Naive B cell (primary cell): ENCODE measurements at places on chromosomes 5 and 9.

- DNase-seq, result no peak
- no peaks in the 10 kb centered on the region for H3K4me1 ChIP-seq
- no peaks in the 10 kb centered on the region for H3K36me3 ChIP-seq
- no peaks in the 10 kb centered on the region for H3K27me3 ChIP-seq
Measured at GRCh38 chr5:8340739-8341344, 471.9 kb downstream of the MTRR start.

DNA sequence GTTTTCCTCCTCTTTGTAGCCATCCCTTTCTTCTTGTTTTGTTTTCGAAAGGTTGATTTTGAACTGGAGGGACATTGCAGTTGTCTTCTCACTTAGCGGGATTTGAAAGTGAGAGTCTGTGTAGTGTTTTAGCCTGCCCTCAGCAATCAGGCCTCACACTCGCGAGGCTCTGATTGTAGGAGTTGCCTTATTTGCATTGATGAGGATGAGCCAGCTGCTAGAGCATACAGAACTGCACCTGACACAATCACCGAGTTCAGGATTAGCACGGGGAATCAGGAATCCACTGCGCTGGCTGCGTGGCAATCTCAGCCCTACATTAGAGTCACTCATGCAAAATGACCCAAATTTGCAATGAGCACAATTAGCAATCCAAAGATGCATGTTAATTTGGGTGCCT is 122.5 kb upstream of the TMEM161B start:
- no peak overlapping the region for H3K27ac ChIP-seq
- H3K27me3 ChIP-seq, result peaks cover 24% of the 10 kb centered on the region
- DNase-seq, result no peak
- H3K4me1 ChIP-seq, result no peaks in the 10 kb centered on the region
- H3K36me3 ChIP-seq, result no peaks in the 10 kb centered on the region

GRCh38 chr5:146890066-146890465 is 11.5 kb upstream of the PPP2R2B start:
- no peak overlapping the region for H3K4me3 ChIP-seq
- no peak for DNase-seq
- H3K27me3 ChIP-seq, result peaks cover 9% of the 10 kb centered on the region

- no peaks in the 10 kb centered on the region for H3K36me3 ChIP-seq
- DNase-seq, result no peak
- no peaks in the 10 kb centered on the region for H3K4me1 ChIP-seq
- H3K27ac ChIP-seq, result no peak overlapping the region
- no peak overlapping the region for H3K4me3 ChIP-seq
Measured at GRCh38 chr9:13448482-13448881, 169.0 kb upstream of the MPDZ start.

GRCh38 chr5:38806775-38807258 is 39.0 kb upstream of the OSMR start:
- no peaks in the 10 kb centered on the region for H3K36me3 ChIP-seq
- H3K4me1 ChIP-seq, result no peaks in the 10 kb centered on the region
- H3K4me3 ChIP-seq, result no peak overlapping the region
- H3K27ac ChIP-seq, result no peak overlapping the region

- H3K36me3 ChIP-seq, result no peaks in the 10 kb centered on the region
- DNase-seq, result no peak
- peaks cover 22% of the 10 kb centered on the region for H3K27me3 ChIP-seq
- H3K4me3 ChIP-seq, result no peak overlapping the region
- H3K27ac ChIP-seq, result no peak overlapping the region
- no peaks in the 10 kb centered on the region for H3K4me1 ChIP-seq
Measured at GRCh38 chr9:96048956-96049831, 173.7 kb downstream of the ERCC6L2 start.

GRCh38 chr5:36740259-36740898 is 134.0 kb downstream of the SLC1A3 start:
- H3K4me3 ChIP-seq, result no peak overlapping the region
- H3K4me1 ChIP-seq, result peaks cover 18% of the 10 kb centered on the region
- no peaks in the 10 kb centered on the region for H3K36me3 ChIP-seq
- H3K27me3 ChIP-seq, result peaks cover 17% of the 10 kb centered on the region
